T-helper 2 cell (primary cell): ENCODE measurements at places on chromosomes 4 and X.

GRCh38 chr4:40244606-40245005, 47.8 kb downstream of the RHOH start:
- no peak for DNase-seq

GRCh38 chr4:124386163-124386562, 326.4 kb downstream of the ANKRD50 start:
- DNase-seq: no peak

DNA sequence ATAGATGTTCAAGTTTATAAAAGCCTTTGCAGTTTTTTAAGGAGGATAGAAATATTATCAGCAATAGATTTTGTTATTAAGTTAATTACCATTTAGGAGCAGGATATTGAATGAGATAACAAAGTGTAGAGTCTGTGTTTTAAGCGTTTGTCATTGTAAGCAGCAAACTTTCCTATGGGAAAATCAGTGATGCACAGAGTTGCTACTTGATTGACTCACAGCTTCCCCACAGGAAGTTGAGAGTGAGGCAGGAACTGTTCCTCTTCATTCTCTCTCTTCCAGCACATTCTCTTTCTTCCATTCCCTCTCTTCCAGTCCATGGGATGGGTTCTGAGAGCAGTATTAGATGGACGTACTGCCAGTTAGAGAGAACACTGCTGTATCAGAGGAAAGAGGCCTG, 867.7 kb upstream of the AGA start:
- no peak for DNase-seq

GRCh38 chr4:142512161-142512560, 333.9 kb downstream of the INPP4B start:
- no peak for DNase-seq

- DNase-seq: no peak
Measured at GRCh38 chr4:6916069-6916586, 6.5 kb downstream of the TBC1D14 start.

GRCh38 chr4:104351706-104352105, 143.0 kb downstream of the CXXC4 start:
- no peak for DNase-seq

DNA sequence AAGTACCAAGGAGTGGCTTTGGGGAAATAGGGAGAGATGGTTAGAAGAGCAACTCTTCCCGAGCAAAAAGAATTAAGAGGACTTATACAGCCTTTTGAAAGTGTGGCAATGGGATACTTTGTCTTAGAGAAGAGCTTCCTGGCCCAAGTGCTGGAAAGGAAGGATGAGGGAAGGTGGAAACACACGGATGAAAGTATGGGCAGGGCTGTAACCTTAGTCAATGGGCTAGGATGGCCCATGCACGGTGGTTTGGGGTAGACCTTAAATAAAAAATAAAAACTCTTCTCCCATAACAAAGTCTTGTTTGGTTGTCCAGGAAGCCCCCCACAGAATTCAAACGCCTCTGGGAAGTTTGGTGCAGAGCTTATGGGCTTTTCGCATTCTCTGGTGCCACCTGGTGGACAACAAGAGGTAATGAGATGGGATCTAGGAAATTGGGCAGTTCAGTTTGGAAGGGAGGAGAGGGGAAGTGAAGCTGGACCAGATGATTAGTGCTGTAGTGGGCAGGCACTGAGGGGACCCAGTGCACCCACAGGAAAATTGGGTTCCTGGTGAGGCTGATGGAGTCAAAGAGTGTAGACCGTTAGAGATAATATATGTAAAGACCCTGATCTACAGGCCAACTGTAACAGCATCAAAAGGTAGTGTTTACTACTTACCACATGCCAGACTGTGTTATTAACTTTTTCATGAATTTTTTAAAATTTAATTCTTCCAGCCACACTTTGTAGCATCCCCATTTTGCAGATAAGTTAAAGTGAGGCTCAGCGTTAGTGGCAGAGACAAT, 13.8 kb upstream of the ENOX2 start:
- DNase-seq: peak; percentile 21

DNA sequence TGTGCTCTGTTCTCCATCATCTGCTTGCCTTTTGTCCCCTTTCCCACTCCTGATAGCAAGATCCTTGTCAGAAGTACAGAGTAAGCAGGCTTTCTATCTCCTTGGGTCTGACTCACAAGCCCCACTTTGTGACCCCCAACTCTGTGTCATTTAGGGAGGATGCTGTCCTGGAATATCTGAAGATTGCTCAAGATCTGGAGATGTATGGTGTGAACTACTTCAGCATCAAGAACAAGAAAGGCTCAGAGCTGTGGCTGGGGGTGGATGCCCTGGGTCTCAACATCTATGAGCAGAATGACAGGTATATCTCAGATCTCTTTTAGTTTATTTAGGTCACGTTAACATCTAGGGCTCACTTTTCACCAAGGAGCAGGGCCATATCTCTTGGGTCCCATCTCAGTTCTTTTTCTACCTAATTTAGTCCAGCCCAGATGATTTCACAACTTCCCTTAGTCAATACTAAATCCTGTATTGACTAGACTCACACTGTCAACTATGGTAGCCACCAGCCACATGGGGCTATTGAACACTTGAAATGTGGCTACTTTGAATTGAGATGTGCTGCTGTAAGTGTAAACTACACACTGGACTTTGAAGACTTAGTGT, 64.3 kb downstream of the MSN start:
- peak; percentile 61 for DNase-seq

- DNase-seq: no peak
Measured at GRCh38 chrX:137072396-137072795, 38.6 kb upstream of the GPR101 start.

- DNase-seq: no peak
Measured at GRCh38 chr4:62899646-62900364, 1509.4 kb downstream of the TECRL start.

DNA sequence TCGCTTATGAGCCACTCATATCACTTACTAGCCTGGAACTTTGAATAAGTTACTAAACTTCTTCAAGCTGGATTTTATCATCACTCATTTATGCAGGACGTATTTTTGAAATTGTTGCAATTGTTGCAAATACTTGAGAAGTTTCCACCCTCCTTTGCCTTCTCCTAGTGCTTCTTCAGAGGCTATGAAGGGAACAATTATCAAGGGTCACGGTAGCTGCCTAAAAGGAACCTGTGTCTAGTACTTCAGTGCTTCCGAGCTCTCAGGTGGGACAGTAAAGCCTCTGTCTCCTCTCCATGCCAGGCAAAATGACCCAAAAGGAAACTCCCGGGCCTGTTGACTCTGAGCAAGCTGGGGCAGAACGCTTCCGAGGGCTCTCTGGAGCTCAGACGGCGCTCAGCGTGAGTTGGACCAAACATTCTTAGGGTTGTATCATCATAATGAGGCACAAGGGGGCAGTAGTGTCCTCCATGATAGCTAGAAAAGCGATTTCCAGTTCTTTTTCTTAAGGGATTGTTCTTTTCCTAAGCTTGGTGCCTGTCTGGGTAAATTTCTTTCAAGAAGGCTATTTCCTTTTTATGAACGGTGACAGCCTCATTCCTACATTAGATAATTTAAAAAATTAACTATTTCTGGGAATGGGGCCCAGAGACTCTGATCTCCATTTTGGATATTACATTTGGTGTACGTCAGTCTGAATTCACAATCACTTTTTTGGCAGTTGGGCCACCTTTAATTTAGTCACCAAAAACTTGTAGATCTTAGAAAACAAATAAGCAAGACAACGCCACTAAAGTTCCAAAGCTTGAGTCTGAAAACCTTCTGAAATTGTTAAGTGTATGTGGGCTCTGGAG, 73.1 kb downstream of the PACRGL start:
- no peak for DNase-seq
